ENCODE measurements at places on chromosomes 5 and 9.

DNA sequence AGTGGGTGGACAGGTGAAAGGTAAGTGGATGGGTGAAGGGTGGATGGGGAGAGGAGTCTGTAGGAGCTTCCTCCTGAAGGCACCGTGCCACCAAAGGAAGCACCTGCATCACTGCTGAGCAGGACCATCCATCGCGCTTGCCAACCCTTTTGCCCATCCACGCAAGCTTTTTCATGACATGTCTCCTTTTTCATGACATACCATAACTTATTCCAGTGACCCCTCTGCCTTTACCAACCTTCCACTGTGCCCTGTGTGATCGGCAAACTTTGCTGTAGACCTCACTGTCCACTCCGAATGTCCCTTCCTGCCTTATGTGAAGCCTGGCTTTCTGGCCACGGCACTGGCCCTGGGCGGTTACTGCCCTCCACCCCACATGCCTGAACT lies 13.4 kb downstream of the FLT4 start:
- no peaks in the 10 kb centered on the region for H3K4me1 ChIP-seq
- no peak for DNase-seq

DNA sequence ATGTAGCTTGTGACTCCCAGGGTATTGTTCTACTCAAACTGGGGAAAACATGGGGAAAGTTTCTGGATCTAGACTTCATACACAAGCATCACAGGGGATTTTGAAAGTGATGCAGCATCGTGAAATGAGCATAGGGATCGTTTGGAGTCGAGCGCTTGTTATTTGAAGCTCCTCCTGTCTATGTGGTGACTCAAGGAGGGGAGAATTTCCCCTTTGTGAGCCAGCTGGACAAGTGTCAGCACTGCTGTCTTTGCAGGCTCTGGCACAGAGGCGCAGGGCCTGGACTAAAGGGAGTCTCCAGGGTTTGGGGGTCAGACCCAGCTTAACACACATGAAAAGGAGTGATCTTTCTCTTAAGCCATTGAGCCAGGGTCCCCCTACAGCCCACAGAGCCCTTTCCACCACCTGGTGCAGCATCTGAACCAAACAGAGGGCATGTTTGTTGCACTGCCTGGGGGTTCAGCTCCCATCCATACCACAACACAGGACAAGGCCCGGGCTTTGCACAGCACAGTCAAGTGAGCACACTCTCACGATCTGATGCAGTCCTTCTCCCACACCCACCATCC lies 51.0 kb downstream of the IRF1 start:
- H3K27me3 ChIP-seq: no peaks in the 10 kb centered on the region
- no peaks in the 10 kb centered on the region for H3K36me3 ChIP-seq
- no peak overlapping the region for H3K4me3 ChIP-seq
- H3K4me1 ChIP-seq: peaks cover 26% of the 10 kb centered on the region
- DNase-seq: no peak

DNA sequence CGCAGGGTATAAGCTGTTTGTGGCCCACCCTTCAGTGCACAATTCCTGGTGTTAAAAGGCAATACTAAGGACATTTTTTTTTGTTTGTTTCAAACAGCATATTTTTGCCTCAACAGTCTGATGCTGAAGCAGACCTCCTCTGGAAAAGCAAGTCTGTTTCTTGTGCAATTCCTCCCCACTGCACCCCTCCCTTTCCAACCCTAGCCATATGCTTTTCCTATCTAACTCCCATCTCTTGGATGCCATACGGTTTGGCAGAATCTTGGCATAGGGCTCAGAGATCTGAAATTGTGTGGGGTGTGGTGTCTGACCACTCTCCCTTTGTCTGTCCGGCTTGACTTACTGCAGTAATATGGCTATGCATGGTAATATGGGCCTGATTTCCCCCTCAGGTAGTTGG lies 161.6 kb downstream of the TMEM38B start:
- H3K4me3 ChIP-seq: no peak overlapping the region
- no peaks in the 10 kb centered on the region for H3K36me3 ChIP-seq
- H3K27me3 ChIP-seq: no peaks in the 10 kb centered on the region
- H3K27ac ChIP-seq: no peak overlapping the region

DNA sequence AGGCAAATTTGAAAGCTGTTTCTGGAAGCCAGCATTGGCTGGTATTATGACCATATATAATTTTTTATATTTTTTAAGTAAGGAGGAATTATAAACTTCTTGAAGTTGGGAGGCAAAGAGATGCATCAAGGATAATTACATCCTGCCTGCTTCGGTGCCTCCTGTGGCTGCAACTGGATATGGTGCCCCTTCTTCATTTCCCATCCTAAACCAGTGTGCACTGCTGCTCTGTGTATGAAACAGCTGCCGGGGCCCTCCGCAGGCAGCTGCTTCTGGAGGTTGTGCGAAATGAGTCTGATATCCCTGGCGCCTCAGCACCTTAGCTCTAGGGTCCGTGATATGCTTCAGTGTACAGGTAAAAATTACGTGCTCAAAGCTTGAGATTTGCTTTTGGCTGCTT lies 304.2 kb downstream of the ENC1 start:
- no peak overlapping the region for H3K27ac ChIP-seq
- no peaks in the 10 kb centered on the region for H3K27me3 ChIP-seq
- DNase-seq: no peak
- peaks cover 51% of the 10 kb centered on the region for H3K4me1 ChIP-seq
- H3K4me3 ChIP-seq: no peak overlapping the region

DNA sequence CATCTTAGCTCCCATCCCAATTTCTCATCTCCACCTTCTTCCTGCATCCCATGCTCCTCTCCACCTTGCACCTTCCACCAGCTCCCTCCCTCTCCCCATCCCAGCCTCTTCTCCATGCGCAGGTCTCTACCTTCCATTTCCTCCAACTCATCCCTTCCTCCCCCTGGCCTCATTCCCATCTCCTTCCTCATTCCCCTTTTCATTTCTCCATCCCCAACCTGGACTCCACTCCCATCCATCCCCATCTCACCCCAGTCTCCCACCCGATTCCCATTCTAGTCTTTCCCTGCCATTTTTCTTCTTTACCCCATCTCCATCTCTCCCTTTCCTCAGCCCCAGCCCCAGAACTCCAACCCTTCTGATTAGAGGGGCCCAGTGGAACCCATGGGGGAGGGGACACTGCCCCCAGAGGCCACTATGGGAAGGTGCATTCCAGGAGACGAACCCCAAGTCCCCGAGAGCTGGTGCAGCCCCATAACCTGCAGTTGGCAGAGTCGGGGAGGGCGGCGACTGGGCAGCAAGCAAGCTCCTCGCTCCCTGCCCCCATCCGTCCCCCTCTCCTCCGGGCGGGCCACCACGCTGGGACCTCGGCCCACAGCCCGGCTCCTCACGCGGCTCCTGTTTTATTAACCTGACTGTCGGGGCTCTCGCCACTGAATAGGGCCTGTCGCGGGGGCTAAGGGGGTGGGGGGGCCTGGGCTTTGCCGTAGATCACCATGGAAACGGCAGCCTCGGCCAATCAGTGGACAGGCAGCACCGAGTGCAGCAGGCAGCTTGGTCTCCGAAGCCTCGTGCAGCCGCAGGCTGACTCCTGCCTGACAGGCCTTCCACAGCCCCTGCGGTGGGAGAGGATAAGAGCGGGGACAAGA lies 66.7 kb downstream of the PCDH1 start:
- peaks cover 19% of the 10 kb centered on the region for H3K4me1 ChIP-seq
- H3K27me3 ChIP-seq: peaks cover 42% of the 10 kb centered on the region
- no peaks in the 10 kb centered on the region for H3K36me3 ChIP-seq
- peak overlapping the region; percentile 31 for H3K4me3 ChIP-seq
- DNase-seq: peak; percentile 74

GRCh38 chr9:13481274-13481673 lies 201.8 kb upstream of the MPDZ start:
- no peaks in the 10 kb centered on the region for H3K27me3 ChIP-seq
- no peak for DNase-seq
- no peak overlapping the region for H3K27ac ChIP-seq

DNA sequence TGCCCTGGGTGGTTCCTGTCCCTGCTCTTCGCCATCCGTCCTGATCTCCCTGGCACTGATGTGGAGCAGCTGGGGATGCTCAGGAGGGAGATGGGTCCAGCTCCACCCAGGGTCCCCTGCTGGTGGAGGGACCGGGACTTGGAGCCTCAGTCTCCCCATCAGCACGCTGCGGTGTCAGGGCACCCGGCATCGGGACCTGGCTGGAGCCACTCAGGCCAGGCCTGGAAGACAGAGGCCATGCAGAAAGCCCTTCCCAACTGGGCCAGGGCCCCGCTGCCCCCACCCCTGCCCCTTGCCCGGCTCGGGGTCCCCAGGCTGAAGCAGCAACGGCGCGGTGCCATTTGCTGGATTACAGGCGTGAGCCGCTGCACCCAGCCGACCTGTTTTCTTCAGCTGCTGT lies 40.3 kb upstream of the NSMF start:
- H3K27me3 ChIP-seq: peaks cover 7% of the 10 kb centered on the region
- DNase-seq: no peak
- peaks cover 5% of the 10 kb centered on the region for H3K4me1 ChIP-seq

GRCh38 chr5:157562111-157562581 lies 13.4 kb downstream of the ADAM19 start:
- H3K4me1 ChIP-seq: peaks cover 33% of the 10 kb centered on the region
- no peak overlapping the region for H3K4me3 ChIP-seq

- H3K27me3 ChIP-seq: no peaks in the 10 kb centered on the region
- no peak overlapping the region for H3K4me3 ChIP-seq
- no peak overlapping the region for H3K27ac ChIP-seq
- DNase-seq: no peak
Measured at GRCh38 chr5:179131886-179132585, 71.9 kb downstream of the ZNF354C start.
